Activated gamma-delta T cell (primary cell): ENCODE measurements at places on chromosomes 2 and 18.

DNA sequence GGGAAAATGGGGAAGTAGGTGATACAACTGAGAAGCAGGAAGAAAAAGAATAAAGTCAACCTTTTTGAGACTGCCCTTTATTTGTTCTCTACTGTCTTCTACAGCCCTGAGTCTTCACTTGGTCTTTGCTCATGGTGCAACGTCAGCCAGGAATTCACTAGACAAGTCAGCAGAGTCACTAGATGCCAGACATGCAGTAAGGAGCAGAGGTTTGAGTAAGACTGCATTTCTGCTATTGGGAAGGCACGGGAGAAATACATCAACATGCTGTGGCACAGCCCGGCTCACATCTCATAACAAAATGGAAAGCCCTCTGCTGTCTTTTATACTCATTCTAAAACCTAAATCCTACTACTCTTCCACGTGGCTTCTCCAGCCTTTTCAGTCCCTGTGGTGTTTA, 67.1 kb downstream of the PRELID3A start:
- no peak for DNase-seq

DNA sequence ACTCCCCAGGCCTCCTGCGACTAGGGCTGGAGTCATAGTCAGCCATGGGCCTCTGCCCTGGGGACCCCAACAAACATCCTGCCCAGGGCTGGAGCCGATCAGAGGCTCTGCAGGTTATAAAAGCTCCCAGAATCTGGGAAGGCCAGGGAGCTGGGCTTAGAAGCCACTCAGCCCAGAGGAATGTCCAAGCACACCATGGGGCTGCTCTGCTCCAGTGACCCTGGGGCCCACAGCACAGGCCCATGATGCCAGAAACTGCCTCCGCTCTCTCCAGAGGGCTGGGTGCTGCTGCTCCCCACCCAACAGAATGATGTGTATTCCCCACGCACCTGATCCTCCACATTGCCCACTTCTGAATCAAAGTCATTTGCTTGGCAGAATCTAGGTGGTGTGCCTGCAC, 88.5 kb downstream of the ARMC9 start:
- DNase-seq: no peak

DNA sequence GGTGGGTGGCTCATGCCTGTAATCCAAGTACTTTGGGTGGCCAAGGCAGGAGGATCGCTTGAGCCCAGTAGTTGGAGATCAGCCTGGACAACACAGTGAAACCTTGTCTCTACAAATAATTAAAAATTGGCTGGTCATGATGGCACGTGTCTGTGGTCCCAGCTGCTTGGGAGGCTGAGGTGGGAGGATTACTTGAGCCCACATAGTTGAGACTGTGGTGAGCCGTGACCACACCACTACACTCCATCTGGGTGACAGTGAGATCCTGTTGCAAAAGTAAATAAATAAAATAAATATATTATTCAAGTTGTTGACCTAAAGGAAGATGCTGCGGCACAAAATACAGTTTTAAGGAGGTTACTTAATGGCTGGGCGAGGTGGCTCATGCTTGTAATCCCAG, 72.7 kb downstream of the LAMA3 start:
- no peak for DNase-seq

- no peak for DNase-seq
Observed at GRCh38 chr18:49745045-49746014, 68.0 kb downstream of the ACAA2 start.

DNA sequence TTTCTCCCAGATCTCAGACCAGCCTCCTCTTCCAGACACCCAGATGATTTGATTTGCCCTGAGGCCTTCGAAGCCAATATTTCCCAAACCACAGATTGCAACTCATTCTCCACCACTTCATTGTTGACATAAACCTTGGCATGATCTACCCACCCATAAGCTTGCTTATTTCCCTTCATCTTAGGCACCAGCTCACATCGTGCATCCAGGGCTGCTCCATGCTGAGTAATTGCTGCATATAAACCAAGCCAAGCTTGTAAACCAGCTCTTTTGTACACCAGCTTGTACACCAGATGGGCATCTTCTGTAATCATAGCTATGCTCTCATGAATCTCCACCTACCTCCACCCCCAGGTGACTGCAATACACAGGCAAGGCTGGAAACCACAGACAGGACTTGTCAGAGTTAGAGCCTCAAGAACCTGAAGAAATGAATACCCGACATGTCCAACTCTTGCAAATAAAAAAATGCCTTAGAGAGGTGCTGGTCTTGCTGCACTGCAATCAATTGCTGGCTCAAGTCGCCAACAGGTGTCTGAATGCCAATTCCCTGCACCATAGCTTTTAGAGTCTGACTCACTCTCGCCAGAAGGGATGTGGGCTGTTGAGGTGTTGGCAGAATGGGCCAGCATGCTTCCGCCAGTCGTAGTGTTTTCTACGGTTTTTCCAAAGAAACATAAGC, 31.5 kb downstream of the TRABD2A start:
- no peak for DNase-seq

GRCh38 chr2:111011218-111011617, 109.5 kb upstream of the BCL2L11 start:
- DNase-seq: no peak

DNA sequence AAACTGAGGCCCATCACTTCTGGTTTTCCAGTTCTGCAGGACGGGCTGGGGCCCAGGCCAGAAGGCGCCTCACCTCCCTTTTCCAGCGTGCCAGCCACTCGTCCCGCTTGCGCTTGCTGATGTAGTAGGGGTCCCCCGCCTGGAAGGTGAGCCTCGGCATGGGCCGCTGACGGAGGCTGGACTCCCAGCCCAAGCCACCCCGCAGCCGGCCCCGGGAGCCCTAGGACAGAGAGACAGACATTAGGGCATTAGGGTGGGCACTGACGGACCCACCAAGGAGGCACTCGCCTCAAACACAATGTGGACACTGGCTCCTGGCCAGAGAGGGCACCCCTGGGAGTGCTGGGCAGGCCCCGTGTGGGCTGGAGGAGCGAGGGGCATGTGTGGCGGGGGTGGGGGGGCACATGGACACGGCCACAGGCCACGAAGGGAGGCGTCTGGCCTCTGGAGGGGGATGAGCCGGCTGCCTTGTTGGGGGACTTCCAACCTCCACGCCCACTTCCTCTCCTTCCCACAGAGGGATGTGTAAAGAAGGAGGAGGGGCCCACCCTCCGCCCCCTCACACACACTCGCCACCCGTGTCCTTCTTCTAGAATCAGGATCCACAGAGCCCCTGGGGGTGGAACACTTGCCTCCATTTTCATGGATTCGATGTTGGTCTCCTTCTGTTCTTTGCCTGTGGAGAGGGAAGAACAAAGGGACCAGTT, 66.7 kb downstream of the DNMT3A start:
- DNase-seq: peak; percentile 21
